ENCODE measurements at places on chromosomes 6 and 20. TPM values are rescaled to one million over a fixed set of nuclear protein-coding genes. Genes with fewer than 3 reads are reported as not detected.

The MAS1 gene
- not detected for total RNA-seq

The CLIC1 gene
- total RNA-seq, result 480 TPM

The PRPF6 gene
- 53.7 TPM for total RNA-seq

The SLC26A8 gene
- 0.10 TPM for total RNA-seq

The TENT5A gene
- total RNA-seq, result 1.0 TPM

The EPPIN gene
- not detected for total RNA-seq

Data from A549 treated with Hydrocortisone at 1 μM for 4 hours (cell line).